ENCODE measurements at places on chromosomes 2 and 18.

GRCh38 chr2:174350018-174350417 is 15.3 kb downstream of the SP9 start:
- no peak for DNase-seq

DNA sequence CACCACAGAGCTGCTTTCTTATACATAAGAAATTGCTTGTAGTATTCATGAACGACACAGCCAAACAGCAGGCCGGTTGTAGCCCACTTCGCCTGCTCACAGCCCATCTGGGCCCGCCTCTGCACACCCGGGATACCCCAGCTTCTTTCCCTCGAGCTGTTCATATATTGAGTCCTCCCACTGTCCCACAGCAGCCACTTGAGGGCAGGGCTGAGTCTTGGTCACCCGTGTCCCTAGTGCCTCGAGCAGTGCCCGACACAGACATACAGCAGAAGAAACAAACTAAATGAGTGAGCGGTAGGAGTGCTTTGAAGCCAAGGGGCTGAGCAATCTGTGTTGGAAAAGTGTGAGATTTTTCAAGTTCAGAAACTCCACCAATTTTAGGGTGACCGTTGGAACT is 251.4 kb downstream of the KLHL29 start:
- DNase-seq: no peak

GRCh38 chr2:227816507-227817294 is 3.1 kb downstream of the CCL20 start:
- no peak for DNase-seq

- DNase-seq: no peak
Observed at GRCh38 chr2:167544602-167545001, 656.3 kb downstream of the XIRP2 start.

- DNase-seq: no peak
Observed at GRCh38 chr18:46242183-46242582, 138.0 kb downstream of the HAUS1 start.

- DNase-seq: no peak
Observed at GRCh38 chr2:172082105-172082943, 3.0 kb upstream of the DLX1 start.

GRCh38 chr18:2889761-2890192 is 43.0 kb downstream of the EMILIN2 start:
- DNase-seq: no peak

DNA sequence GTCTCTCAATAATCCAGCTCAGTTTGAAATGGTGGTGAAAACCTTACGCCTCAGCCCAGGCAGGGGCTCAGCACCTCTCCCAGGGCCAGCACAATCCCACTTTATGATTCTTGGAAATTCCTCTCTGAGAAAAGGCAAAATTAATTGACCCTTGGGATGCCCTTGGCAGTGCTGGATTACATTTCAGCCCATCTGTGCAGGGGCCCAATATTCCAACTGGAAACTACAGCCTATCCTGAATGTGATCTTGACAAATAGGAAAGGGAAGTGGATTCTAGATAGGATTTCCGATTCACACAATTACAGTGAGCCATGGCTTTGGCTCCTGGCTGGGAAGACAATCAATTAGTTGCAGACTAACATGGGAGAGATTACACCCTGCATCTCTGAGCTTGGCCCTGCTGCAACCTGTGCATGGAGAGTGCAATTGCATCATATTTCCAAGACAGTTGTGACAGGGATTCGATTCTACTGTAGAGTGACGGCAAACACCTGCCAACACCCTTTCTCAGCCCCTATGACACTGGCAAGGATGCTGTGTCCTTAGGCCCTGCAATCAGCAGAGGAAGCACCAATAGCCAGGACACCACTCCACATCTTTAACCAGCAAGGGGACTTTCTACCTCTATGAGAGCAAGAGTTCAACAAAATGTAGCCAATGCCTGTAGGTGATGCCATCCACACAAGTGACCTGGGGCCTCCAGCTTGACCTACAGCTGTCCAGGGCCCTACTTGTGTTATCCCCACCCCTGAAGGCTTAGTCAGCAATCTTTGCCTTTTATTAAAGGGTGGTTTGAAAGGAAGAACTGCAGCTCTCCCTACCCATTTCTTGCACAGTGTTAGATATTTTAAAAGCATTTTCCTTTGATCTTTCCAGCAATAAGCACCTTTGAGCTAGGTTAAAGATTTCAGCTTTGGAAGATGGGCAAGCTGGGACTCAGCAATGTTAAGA is 187.2 kb upstream of the HS6ST1 start:
- no peak for DNase-seq

DNA sequence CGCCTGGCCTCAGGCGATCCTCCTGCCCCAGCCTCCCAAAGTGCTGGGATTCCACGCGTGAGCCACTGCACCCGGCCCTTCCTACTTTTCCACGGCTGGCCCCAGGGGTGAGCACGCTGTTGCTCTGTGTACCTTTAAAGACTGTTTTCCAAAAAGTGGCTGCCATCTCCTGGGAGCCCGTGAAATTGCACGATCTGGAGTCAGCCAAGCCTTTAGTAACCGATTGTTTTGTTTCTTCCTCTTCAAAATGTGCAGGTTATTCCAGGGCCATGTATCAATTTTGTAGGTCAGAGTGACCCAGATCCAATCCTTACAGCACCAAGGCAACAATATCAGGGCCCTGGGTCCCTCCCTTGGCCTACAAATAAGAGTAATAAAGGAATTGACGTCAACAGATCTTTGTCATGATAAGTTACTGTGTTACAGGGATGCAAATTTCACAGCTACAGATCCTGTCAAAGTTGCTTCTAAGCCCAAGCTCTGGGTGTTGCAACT is 135.6 kb upstream of the ZNF236 start:
- peak; percentile 80 for DNase-seq

- no peak for DNase-seq
Observed at GRCh38 chr2:60926741-60927552, 45.6 kb downstream of the REL start.

DNA sequence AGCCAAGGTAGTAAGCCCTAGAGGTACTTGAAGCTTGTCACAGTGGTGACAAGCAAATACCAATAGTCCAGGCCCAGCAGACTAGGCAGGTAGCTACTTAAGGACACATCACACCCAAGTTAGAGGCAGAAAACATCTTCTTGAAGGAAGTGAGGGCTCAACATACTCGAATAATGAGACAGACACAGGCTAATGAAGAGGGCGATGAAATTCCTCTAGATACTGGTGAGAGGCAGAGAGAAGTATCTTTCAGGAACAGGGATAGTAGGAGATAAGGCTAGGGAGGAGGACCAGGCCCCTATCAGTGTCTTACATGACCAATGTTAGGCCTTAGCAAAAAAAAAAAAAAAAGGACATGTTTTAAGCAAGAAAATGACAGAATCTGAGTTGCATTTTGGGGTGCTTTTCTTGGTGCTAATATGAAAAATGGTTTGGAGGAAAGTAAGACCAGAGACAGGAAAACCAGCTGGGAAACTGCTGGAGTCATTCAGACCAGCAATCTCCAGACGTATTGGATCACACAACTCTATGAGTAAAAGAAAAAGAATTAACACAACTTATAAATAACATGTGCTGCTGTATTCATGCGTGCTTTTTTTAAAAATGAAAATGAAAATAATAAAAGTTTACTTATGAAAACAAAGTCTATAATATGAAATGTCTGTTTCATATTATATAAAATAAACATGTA is 37.7 kb downstream of the COBLL1 start:
- no peak for DNase-seq

DNA sequence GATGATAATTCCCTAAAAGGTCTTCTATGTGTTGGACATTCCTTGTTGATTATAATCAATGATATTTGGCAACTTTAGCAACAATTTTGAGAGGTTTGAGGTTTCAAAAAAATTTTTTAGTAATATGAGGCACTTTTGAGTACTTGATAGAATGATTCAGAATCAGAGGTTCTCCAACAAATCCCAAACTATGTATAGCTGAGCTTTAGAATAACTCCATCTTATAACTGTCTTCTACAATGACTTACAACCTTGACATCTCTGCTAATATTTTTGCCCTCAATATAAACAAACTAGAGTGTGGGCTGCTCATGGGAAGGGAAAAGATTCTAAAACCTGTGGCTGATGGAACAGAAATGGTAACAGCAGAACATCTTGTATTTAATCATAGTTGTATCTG is 21.5 kb upstream of the SERPINB7 start:
- DNase-seq: no peak

DNA sequence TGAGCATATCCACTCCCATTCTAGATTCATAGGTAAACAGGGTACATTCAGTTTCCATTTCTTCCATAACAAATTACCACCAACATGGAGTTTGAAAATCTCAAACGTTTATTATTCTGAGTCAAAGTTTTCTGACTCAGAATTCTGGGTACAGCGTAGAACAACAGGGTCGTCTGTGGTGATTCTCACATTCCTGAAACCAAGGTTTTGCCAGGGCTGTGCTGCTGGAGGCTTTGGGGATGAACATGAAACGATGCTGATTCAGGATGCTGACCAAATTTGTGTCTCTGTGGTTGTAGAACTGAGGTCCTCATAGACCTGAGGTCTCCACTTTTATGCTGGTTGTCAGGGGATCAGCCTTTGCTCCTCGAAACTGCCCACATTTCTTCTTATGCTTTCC is 255.7 kb downstream of the DSEL start:
- no peak for DNase-seq
